ENCODE measurements at places on chromosomes 16 and 17. TPM values are rescaled to one million over a fixed set of nuclear protein-coding genes. Genes with fewer than 3 reads are reported as not detected.
A peak's percentile ranks its signal among the peaks of the same experiment; 100 is the strongest.

GRCh38 chr16:57826706-57827625, 24.7 kb upstream of the KIFC3 start:
- no peaks in the 10 kb centered on the region for H3K36me3 ChIP-seq
- no peak overlapping the region for H3K27ac ChIP-seq
- no peaks in the 10 kb centered on the region for H3K27me3 ChIP-seq
- no peaks in the 10 kb centered on the region for H3K4me1 ChIP-seq
- no peak overlapping the region for H3K4me3 ChIP-seq

- DNase-seq = no peak
- no peak overlapping the region for H3K27ac ChIP-seq
- H3K4me3 ChIP-seq = no peak overlapping the region
- H3K27me3 ChIP-seq = no peaks in the 10 kb centered on the region
- no peaks in the 10 kb centered on the region for H3K4me1 ChIP-seq
- H3K36me3 ChIP-seq = no peaks in the 10 kb centered on the region
Measured at GRCh38 chr17:41639492-41640473, 15.4 kb upstream of the KRT17 start.

DNA sequence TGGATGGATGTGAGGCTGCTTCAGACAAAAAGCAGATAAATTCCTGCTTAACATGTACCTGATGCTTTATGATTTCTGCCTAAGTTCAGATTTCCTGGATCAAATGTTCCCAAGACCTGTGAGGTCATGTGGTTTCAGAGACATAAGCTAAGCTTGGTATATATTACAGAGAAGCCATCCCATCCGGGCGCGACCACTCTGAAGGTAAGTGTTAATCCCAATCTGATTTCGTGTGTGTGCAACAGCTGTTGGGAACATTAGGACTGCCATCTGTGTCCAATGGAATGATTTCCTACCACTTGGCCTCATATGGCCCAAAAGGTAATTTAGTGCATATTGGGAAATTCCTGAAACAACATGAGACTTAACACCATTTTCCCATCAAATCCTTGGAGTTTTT, 199.1 kb downstream of the HS3ST3B1 start:
- no peaks in the 10 kb centered on the region for H3K27me3 ChIP-seq
- H3K36me3 ChIP-seq = no peaks in the 10 kb centered on the region
- no peaks in the 10 kb centered on the region for H3K4me1 ChIP-seq
- no peak overlapping the region for H3K4me3 ChIP-seq
- no peak for DNase-seq

GRCh38 chr16:27334838-27335237, 21.1 kb downstream of the IL4R start:
- peaks cover 19% of the 10 kb centered on the region for H3K36me3 ChIP-seq
- no peak overlapping the region for H3K4me3 ChIP-seq
- H3K4me1 ChIP-seq = no peaks in the 10 kb centered on the region
- no peak for DNase-seq

GRCh38 chr16:69839798-69840409, 77.8 kb downstream of the WWP2 start:
- no peak overlapping the region for H3K27ac ChIP-seq
- no peaks in the 10 kb centered on the region for H3K4me1 ChIP-seq
- H3K4me3 ChIP-seq = no peak overlapping the region
- no peak for DNase-seq
- H3K36me3 ChIP-seq = no peaks in the 10 kb centered on the region

DNA sequence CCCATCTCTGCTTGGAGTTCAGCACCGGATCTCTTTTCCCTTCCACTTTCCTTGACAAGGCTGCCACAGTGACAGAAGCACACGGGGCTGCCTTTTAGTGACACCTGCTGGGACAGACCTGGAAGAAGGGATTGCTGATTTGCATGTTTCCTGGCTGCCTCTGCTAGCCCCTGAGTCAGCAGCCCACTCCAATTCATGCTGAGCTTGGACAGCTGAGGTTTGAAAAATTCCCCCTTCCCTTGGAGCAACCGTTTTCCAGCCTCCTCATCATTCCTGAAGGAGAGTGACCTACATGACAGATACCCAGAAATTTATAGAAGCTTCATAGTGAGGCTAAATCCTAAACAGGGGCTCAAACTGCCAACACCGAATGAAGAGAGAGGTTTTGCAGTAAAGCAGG, 18.8 kb upstream of the RBL2 start:
- peaks cover 9% of the 10 kb centered on the region for H3K36me3 ChIP-seq
- no peaks in the 10 kb centered on the region for H3K27me3 ChIP-seq
- H3K27ac ChIP-seq = no peak overlapping the region
- peak; percentile 66 for DNase-seq

GRCh38 chr17:74729368-74729767, 7.7 kb upstream of the RAB37 start:
- no peak overlapping the region for H3K27ac ChIP-seq
- no peak for DNase-seq
- H3K4me3 ChIP-seq = no peak overlapping the region
- H3K36me3 ChIP-seq = no peaks in the 10 kb centered on the region
- H3K27me3 ChIP-seq = no peaks in the 10 kb centered on the region

GRCh38 chr17:38533241-38533640, 72.5 kb downstream of the SRCIN1 start:
- no peak overlapping the region for H3K4me3 ChIP-seq
- no peaks in the 10 kb centered on the region for H3K4me1 ChIP-seq
- no peaks in the 10 kb centered on the region for H3K36me3 ChIP-seq
- H3K27me3 ChIP-seq = no peaks in the 10 kb centered on the region

DNA sequence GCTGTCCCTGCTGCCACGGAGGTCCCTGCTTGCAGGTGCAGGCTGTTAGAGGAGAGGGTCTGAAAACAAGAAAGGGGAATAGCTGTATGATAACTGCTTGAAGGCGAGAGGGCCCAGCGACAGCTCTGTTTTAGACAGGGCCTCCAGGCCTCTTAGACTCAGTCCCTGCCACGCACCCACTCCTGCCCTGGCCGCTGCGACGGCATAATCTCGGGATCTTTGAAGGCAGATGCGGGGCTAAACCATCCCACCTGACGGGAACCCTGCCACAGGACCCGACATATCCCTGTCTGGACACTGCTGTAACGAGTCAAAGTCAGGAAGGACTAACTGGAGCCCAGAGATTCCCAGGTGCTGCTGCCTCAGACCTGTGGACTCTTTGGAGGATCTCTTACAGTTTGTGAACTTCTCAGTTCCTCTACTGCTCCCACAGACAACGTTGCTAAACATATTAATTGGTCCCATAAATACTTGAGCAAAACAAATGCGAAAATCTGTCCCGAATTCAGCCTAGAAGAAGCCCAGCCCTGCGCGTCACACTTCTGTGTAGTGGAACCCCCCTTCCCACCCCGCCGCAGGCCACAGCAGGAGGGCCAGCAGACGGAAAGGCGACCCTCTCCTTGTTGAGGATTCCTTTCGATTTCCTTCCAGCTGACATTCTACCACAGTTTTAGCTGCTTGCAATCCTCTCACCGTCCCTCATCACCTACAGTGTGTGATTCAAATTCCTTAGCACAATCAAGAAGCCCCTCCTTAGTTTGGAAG, 998 bp upstream of the TMEM11 start:
- DNase-seq = peak; percentile 69
- peaks cover 4% of the 10 kb centered on the region for H3K36me3 ChIP-seq
- no peaks in the 10 kb centered on the region for H3K27me3 ChIP-seq
- no peak overlapping the region for H3K27ac ChIP-seq

GRCh38 chr17:31488264-31488981, 96.9 kb downstream of the RAB11FIP4 start:
- peak overlapping the region; percentile 73 for H3K4me3 ChIP-seq
- DNase-seq = peak; percentile 61
- H3K27ac ChIP-seq = no peak overlapping the region
- H3K27me3 ChIP-seq = no peaks in the 10 kb centered on the region

Gene SNF8
- total RNA-seq = 139 TPM

Gene KCNJ2
- total RNA-seq = 0.15 TPM
